ENCODE measurements at places on chromosomes 6 and 20.

GRCh38 chr6:2751871-2752270, 1.1 kb upstream of the MYLK4 start:
- DNase-seq = no peak

- no peak for DNase-seq
These were observed 85.7 kb downstream of the GINS1 start for GRCh38 chr20:25493137-25493536.

GRCh38 chr6:31739639-31740396, at the start of gene MSH5:
Gene MSH5, plus strand, starts transcription at chr6:31740005. Its CDS starts 462 bp downstream, at chr6:31740467.
- peak; percentile 91 for DNase-seq

GRCh38 chr20:41318271-41318649, 729 bp upstream of the ZHX3 start:
- DNase-seq = no peak

DNA sequence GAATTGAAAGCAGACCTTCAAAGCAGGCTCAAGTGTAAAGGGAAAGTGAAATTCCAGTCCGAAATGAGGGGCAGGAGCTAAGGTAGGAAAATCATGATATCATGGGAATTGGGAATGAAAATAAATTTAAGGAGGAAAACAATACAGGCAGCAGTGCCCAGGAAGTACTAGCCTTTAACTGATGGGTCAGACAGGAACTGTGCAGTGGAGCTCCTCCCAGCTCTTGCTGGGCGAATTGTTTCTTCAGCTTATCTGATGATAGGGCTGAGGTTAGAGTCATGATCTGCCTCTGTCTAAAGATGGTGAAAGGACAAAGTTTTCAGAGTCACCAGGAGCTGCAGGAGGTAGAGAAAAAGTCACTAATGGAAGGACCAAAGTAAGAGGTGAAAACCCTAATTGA, 457.9 kb upstream of the PTCHD4 start:
- DNase-seq = no peak

DNA sequence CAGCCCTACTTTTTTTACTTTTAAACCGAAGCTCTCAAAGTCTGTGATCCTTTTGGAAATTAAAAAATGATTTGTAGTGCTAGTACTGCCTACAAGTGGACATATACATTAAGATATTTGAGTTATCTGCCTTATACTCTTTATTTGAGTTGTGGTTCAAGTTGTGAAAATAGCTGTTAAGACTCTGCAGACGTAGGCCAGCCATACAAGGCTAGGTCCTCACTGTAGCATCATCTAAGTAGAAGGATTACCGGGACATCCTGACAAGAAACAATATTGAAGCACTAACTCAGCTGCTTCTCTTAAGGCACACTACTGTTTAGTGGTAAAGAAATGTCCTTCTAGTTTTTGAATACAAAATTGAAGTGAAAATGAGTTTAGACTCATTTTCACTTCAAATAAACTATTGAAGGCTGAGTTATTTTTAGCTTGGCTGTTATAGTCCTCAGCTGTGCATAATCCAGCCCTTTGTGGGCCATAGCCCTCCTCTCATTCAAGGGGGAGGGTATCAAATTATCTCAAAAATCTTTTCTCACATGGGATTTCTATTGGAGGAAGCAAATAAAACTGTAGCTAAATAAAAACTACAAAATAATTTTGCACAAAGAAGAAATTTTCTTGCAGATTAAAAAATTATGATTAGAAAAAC, 68.1 kb downstream of the JAG1 start:
- no peak for DNase-seq

GRCh38 chr20:24131281-24131680, 142.7 kb upstream of the GGTLC1 start:
- no peak for DNase-seq

DNA sequence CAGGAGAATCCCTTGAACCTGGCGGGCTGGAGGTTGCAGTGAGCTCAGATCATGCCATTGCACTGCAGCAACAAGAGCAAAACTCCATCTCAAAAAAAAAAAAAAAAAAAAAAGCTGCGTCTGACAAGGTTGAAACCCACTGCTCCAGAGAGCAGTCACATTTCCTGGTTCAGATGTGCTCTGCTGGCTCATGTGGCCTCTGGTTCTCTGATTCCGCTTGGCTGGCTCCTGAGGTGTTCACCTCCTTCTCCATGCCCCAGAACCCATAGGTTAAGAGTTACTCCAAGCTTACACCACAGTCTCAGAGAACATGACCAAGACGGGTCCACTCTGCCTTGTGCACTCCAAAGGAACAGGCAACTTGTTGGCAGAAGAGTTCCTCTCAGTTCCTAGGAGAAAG, 8.8 kb upstream of the CNR1 start:
- no peak for DNase-seq

DNA sequence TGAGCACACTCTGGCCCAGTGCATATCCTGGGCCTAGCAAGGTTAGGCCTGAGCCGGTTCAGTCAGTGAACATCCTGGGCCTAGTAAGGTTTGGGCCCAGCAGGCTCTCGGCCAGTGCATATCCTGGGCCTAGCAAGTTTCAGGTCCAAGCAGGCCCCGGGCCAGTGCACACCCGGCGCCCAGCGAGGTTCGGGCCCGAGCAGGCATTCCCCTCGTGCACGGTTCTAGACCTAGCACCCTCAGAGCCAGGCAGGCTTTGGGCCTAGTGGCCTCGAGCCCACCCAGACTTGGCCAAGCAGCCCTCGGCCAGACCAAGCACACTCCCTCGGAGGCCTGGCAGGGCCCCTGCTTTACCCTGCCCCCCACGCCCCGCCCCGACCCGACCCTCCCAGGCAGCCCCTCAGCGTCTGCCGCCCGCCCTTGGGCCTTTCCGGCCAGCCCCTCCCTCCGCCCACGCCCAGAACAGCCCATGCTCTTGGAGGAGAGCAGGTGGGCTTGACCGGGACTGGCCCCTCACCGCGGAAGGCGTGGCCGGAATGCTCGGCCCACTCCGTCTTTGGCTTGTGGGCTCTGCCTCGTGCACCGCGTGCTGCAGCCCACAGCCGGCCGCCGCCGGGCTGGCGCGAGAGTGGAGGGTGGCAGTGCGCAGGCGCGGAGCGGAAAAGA, at the start of gene CTCFL:
Gene CTCFL (minus strand): TSS at position 630 of the 666 bp plus-strand sequence. CDS start 935 bp downstream, outside the sequence.
- no peak for DNase-seq

- DNase-seq = no peak
These were observed 52.9 kb downstream of the NFATC2 start for GRCh38 chr20:51489611-51490010.

DNA sequence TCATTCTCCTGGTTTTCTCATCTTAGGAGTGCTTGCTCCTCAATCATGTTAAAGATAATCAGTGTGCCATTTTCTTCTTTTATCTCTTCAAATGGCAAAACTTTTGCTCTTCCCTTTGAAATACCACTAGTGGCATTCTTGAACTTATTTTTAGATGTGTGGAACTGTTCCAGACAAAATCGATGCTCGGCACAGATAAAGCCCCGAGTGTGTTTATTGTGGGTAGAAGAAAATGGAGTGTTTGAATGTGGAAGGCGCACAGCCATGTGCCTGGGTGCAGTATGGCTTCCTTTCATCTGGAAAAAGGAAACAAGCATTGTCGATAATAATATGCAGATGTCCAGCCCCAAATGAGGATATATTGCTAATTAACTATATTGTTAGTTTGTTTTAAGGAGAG, 42.4 kb downstream of the ISM1 start:
- DNase-seq = no peak

- no peak for DNase-seq
These were observed 30.3 kb downstream of the KIF13A start for GRCh38 chr6:17957086-17957485.

- no peak for DNase-seq
These were observed 123.7 kb downstream of the MRPL14 start for GRCh38 chr6:44003345-44004061.

DNA sequence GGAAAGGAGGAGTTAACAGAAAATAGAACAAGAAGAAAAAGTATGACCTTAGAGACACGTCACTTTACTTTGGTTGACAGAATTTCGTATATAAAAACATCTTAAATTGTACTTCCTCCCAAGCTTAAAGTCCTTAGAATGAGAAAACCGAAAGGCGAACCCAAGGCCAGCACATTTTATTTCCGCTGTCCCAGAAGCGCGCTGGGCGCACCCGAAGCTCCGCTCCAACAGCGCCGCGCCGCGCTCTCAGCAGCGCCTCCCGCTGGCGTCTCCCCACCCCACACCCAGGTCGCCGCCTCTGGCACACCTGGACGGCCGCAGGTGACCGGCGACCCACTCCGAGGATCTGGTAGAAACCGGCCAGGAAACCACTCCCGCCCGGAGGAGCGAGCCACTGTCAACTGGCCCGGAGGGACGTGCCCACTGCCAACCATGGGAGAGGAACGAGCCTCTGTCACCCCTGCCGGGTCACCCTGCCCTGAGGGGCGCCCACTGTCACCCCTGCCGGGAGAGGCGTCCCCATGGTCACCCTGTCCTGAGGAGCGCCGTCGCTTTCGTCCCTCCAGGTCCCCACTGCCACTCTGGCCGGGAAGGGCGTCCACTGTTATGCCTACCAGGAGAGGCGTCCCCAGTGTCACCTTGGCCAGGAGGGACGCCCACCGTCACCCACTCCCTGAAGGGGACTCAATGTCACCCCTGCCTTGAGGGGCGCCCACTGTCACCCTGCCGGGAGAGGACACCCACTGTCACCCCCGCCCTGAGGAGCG, 824 bp downstream of the MPC1 start:
- DNase-seq = peak; percentile 44

DNA sequence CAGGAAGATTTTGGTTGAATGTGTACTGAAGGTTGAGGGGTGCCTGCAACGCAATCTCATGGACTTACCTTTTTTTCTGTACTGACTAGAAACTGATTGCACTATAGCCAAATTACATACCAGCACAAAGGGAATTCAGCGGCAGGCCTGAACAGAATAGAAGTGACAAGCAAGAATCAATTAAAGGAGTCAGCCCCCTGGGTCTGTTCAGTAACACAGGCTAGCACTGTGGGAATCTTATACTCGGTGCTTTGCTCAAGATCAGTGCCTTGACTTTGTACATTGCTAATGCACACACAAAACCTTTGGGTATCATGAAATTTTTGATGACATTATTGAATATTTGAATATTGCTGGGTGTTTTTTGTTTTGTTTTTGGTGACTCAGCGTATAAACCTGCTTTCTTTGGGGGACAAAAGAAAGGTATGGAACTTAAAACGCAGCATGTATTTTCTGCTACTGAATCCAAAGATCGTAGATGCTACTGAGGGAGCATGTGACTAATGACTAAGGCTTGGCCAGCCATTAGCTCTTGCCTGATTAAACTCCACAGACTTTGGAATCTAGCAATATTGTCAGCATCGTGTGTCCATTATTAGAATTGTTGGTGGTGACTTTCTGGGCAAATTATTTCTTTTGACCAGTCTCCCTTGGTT, 236.6 kb downstream of the ARID1B start:
- no peak for DNase-seq

GRCh38 chr6:25329982-25330381, 50.8 kb downstream of the CARMIL1 start:
- DNase-seq = no peak

- no peak for DNase-seq
These were observed 222.8 kb downstream of the ALDH8A1 start for GRCh38 chr6:134727081-134727480.

GRCh38 chr6:131838051-131838450, 30.2 kb downstream of the ENPP1 start:
- no peak for DNase-seq

DNA sequence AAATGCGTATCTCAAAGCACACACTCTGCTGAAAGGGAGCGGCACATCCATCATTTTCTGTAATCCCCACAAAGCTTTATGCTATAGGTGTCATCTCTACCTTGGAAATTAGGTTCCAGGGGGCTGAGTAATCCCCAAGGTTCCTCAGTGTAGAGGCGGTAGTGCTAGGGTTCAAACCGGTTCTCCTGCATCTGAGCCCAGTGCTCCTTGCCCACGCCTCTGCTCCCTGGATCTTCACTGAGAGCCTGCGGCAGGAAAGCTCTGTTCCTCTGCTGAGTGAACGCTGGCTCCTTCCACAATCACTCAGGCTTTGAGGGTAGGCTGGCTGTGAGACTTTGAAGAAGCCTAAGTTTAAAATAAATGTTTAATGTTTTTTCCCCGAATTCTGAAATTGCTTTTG, 24.9 kb downstream of the SLC22A23 start:
- no peak for DNase-seq

DNA sequence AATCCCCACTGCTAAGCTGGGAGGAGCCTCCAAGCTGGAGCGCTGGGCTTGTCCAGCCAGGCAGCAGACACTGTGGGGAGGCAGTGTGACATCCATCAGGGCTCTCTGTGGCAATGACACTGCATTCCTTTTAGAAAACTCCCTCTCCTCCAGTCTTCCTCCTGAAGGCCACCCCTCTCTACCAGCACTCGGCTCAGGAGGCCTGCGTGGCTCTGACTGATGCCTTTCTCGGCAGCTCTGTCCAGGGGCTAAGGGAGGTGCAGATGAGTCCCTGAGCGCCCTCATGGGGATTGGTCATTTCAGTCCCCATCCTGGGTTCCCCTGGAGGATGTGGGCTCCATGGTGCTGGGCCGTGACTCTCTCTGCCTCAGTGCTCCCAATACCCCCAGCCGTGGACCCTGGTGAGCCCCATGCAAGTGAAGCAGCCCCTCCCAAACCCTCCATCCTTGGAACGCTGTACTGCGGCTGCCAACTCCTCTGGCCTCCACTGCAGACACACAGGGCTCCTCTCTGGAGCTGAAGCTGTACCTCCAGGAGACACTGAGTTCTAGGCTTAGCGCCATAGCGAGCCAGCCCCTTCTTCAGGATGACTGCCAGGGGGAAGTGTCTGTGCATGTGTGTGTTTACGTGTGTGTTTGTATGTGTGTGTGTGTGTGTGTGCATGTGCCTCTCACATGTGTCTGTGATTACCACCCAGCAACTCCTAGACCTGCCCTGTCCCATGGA, 209.6 kb downstream of the ERMARD start:
- DNase-seq = no peak

GRCh38 chr20:25215521-25215920, 20.0 kb downstream of the ENTPD6 start:
- DNase-seq = no peak

GRCh38 chr20:38143646-38144554, 21.2 kb downstream of the TGM2 start:
- DNase-seq = no peak

GRCh38 chr6:69105288-69105687, 470.2 kb downstream of the ADGRB3 start:
- no peak for DNase-seq

DNA sequence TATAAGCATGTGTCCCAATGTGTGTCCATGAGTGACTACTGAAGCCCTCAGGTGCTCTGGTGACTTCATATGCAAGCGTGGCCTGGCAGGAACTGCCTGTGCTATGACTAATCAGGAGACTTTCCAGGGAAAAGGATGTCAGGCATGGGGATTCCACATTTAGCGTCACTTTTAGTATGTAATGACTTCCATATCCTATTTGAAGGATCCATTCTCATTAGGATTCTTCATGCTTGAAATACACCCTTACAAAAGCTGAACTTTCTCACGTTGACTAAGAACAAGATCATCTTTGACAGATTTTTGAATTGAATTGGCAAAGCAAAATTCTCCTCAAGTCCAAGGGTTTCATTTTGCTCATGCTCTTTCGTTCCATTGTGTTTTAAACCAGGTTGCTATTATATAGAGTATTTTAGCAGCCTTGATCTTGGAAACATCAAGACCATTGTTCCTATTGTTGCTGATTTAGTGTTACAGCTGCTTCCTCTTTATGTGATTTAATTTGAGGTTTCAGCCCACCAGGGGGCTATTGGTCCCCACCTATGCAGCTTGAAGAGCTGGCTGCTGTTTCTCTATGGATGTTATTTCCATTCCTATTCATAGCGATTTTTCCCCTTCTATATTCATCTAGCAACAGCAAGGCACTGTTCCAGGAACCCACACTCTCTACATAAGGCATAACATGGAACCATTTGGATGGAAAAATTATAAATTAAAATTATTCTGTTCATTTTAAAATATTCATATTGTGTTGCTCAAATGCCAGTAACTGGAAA, 418.6 kb downstream of the CDKAL1 start:
- DNase-seq = no peak

GRCh38 chr6:162845972-162846371, 118.2 kb downstream of the PACRG start:
- DNase-seq = no peak

Data from stimulated activated CD4-positive, alpha-beta T cell treated with anti-CD3 and anti-CD28 coated beads, Interleukin-1b, Interleukin-23, amount 100 ng/mL, for 4 hours (primary cell).